HCEC 1CT (cell line): ENCODE measurements at places on chromosomes 3 and 15.

- no peak for DNase-seq
These were observed 6.4 kb upstream of the MGA start for GRCh38 chr15:41653760-41654159.

GRCh38 chr3:187807086-187807862, 62.0 kb upstream of the BCL6 start:
- DNase-seq, result peak; percentile 34

GRCh38 chr15:64478863-64479262, 18.5 kb downstream of the ZNF609 start:
- DNase-seq, result no peak

GRCh38 chr3:50186096-50186495, 5.3 kb upstream of the GNAT1 start:
- DNase-seq, result no peak

DNA sequence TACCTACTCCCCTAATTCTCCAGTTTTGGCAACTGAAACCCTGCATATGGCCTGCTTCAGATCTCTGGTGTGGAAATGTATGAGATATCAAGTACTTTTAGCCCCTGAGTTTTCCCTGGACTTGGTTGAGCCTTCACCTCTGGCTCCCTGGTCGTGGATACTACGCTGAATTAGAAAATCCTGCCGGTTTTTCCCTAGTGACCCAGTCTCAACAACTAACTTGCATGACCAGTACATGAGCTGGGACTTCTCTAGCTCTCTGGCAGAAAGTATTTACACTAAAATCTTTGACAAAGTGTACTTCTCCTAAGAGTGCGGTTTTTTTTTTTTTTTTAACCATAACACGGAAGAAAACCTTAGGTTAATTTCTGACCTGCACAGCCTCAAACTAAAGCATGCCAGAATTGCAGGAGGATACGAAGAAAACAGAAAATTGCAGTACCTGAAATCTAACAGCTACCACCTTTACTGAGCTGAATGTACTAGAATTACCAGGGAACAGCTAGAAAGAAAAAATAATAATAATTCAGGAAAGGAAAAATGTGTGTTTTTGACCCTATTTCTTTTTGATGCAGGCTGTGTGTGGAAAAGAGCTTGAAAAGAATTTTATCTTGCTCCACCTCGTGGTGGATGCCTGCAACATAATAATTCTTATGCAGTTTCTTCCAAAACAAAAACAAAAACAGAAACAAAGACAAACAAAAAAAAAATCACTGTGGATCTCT, 165.6 kb downstream of the GMNC start:
- DNase-seq, result peak; percentile 24

GRCh38 chr3:178386880-178387279, 149.4 kb upstream of the KCNMB2 start:
- DNase-seq, result no peak

- DNase-seq, result no peak
These were observed 20.3 kb downstream of the PDZRN3 start for GRCh38 chr3:73604451-73604850.

GRCh38 chr3:184832044-184832443, 20.1 kb downstream of the VPS8 start:
- DNase-seq, result no peak

DNA sequence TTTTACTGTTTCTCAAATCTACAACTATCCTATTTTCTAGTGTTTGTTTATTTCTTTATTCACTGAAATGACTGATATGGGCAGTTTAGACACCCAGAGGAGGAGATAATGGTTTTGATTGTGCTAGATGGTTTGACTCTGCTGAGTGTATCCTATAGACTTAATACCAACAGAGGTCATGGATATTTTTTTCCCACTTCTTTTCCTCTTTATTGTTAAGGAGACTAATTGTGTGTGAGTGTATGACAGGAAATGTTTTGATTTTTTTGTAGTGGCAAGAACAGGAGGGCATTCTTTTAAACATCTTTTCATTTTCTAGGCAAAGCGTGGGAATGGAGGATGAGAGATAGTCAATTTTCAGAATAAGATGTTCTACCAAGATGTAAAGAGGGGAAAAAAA, 223.5 kb downstream of the CHST2 start:
- no peak for DNase-seq

DNA sequence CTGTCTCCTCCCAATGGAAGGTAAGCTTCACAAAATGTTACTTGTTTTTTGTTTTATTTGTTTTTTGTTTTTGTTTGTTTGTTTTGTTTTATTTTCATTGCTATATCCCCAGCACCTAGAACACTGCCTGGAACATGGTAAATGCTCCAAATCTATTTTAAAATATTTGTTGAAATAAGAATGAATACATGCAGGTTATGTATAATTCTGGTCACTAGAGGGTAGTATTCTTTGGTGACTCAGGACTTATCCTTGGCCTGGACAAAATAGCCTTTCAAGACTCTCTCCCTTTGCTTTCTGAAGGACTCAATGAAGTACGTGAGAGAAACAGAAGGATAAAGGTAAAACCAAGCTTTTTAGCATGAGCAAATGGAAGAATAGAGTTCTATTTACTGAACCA, 46.9 kb upstream of the PPP2R3A start:
- peak; percentile 65 for DNase-seq

- peak; percentile 11 for DNase-seq
These were observed 156.2 kb downstream of the FGF12 start for GRCh38 chr3:192570821-192571791.

GRCh38 chr3:194492001-194492400, 5.2 kb upstream of the ATP13A3 start:
- no peak for DNase-seq

DNA sequence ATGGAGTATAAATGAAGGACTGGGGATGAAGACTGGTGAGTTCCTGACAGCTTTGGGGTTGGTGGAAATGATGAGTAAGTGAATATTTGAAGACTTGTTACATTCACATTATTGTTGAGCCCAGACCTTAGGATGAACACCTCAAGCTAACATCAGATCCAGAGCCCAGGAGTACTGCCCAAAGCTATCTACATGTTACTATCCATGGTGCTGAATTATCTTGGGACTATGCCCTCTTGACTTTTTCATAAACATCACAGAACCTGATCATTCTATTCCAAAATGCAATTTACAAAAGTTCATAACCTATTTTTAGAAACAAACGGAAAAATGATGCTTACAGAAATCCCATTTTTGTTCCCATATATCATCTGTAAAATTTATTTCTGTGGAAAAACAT, 613.3 kb downstream of the TUSC7 start:
- DNase-seq, result no peak
